NB4 (cell line): ENCODE measurements at places on chromosomes 4 and X.

GRCh38 chr4:39729557-39729956 lies 31.6 kb downstream of the UBE2K start:
- DNase-seq: no peak

- DNase-seq: no peak
Observed at GRCh38 chr4:54005475-54005874, 58.9 kb downstream of the CHIC2 start.

- peak; percentile 79 for DNase-seq
Observed at GRCh38 chr4:1336088-1336491, 10.9 kb upstream of the UVSSA start.

DNA sequence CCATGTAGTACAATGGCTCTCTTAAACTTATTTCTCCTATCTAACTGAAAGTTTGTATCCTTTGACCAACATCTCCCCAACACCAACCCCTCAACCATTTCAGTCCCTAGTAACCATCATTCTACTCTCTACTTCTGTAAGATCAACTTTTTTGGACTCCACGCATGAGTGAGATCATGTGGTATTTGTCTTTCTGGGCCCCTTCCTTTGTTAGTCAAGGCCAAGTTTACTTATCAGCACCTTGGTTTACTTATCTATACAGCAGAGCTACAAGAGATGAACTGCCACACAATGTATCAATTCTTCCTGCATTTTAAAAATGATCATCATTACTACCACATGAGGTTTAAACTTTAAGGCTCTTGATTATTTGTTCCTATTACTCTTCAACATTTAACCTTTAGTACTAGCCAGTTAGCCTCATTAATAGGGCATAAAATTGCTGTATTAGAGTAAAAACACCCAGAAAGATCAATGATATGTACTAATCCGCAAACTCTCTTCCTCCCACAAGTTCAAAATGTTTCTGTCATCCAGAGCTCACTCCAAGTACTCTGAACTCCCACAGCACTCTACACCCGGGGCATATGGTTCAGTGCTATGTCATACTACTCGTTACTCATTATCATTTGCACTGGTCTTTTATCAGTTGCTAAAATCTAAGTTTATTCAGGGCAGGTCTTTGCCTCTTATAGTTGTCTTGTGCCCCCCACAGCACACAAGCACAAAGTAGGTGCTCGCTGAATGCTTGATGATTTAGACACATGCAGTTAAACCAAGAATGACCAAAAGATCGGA lies 145.7 kb upstream of the ADAMTS3 start:
- no peak for DNase-seq

DNA sequence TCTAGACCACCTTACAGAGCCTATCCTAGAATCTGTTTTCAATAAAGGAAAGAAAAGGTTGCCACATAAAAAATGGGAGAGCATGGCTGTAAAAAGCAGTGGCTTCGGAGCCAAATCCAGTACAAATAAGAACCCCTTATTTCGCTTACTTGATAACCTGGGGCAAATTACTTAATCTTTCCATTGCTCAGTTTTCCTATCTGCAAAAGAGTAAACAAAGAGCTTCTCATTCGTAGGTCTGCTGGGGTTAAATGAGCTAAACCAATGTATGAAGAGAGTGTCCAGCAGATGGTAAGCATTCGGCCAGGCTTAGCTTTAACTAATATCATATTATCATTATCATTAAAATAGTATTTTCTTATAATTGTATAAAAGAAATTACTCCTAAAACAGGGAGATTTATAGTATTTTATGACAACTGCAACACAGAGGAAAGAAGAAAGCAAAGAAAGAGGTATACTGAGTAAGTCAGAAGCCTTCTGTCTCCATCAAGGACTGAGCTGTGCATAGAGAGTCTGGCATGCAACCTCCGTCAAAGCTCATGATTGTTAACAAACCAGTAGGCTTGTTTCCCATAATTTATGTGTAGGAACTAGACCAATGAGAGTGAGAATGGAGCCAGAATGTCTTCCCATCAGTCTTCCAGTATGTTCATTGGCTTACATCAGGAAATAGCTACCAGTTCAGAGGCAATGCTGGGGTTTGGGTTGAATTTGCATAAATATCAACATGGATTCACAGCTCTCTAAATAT lies 364.9 kb downstream of the UNC5C start:
- no peak for DNase-seq

DNA sequence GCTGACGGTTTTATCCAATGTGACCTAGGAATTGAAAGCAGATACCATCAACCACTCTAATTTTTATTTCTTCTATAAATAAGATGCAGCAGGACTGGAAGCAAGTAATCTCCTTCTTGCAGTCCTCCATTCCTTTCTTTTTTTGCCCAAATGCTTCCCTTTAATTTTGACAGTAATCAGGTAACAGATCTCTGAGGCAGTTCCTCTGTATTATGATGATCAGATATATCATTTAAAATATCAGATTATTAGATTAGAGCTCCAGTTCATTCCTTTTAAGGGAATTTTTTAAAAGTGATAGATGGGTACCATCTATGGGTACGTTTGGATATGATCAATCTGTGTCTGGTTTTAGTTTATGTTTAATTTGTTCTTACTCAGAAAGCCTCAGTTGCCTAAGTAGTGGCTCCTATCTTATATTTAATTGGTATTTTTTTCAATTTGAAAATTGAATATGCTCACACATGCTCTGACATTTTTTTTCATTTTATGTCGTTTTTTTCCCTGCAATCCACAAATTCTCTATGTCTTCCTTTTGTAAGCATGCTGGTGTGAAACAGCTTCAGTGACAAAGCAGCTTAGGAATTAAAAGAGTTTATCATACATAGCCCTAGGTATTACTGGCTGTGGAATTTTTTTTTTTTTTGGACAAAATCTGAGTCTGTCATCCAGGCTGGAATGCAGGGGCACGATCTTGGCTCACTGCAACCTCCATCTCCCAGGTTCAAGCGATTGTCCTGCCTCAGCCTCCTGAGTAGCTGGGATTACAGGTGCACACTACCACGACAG lies 73.7 kb upstream of the ANK2 start:
- DNase-seq: no peak
